Activated naive CD4-positive, alpha-beta T cell (primary cell): ENCODE measurements at places on chromosomes 3 and 15.

DNA sequence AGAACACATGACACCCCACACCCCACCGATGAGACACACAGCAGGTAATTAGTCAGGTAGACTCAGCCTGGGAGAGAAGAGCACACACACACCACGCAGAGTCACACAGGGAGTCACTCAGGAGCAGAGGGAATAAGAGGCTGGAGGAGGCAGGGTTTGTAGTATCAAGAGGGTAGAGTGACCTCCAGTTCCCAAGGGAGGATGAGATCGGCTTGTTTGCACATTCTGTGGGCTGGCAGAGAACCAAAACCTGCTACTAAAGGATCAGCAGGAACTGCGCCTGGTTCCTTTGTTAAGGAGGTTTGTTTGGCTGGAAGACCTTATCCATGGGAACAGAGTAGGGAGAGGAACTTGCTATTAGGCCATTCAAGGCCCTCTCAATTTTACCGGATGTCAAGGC lies 281.4 kb upstream of the SLCO3A1 start:
- DNase-seq: no peak

DNA sequence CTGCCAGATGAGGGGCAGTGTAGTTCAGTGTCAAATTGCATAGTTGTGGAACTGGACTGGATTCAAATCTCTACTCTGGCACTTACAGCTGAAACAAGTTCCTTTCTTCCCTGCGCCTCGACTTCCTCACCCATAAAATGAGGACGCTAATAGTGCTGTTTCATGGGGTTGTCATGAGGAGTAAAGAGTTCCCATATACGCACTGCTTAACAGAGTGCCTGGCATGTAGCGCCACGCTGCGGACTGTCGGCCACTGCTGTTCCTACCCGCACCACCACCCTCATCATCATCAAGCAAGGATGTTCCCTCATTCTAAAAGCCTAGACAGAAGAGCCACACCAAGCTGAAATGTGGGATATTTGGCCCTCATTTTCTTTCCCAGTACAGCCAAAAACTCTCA lies 91.9 kb downstream of the CHDH start:
- no peak for DNase-seq

- no peak for DNase-seq
Measured at GRCh38 chr3:156795890-156796481, 30.2 kb upstream of the LEKR1 start.

DNA sequence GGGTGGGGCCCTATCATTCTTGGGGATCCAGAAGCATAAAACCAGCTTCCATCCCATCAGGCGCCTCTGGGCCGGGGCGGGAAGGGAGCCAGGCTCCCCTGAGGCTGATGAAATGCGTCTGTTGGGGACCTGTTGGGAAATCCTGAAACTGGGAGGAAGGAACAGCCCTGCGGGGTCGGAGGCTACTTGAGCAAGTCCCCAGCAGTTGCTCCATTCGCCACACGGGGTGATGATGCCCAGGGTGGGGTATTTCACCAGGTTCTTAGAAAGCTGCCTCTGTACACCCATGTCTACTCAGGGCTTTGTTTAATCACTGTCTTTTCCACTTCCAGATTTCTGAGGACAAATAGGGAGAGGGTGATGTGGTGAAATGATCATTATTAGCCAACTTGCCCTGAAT lies 25.4 kb upstream of the TSEN2 start:
- no peak for DNase-seq

DNA sequence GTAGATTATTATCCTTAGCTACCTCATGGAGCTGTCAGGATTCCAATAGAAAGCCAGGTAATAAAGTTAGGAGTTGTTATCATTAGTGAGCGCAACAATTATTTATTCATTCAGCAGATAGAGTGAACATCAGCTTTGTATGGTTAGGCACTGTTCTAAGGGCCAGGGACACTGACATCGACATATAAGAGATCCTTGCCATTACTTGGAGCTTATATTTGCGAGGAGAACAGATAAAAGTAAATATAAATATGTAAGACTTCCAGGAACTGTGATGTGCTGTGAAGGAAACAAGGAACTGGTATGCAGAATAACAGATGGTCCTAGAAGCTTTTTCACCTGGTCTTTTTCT lies 473 bp downstream of the LSM3 start:
- DNase-seq: no peak

DNA sequence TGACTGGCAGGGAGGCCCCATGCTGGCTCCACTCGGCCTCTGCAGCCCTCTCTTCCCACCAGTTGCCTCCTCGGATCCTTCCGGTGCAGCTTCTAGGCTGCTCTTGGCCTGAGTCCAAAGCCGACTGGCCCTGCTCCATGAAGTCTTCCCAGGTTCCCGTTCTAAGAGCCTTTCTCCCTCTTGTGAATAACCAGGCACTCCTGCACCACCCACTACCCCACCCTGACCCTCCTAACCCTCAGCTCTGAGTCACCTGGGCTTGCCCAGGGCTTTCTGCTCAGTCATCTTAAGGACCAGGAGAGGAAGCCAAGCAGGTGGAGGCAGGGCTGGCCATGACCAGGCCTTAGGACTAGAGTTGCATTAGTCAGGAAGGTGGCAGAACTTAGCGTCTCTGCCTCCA lies 28.1 kb upstream of the CNBP start:
- no peak for DNase-seq

GRCh38 chr3:18211116-18211515 lies 214.0 kb downstream of the SATB1 start:
- no peak for DNase-seq

GRCh38 chr15:85318732-85319076 lies 61.7 kb upstream of the AKAP13 start:
- DNase-seq: no peak

DNA sequence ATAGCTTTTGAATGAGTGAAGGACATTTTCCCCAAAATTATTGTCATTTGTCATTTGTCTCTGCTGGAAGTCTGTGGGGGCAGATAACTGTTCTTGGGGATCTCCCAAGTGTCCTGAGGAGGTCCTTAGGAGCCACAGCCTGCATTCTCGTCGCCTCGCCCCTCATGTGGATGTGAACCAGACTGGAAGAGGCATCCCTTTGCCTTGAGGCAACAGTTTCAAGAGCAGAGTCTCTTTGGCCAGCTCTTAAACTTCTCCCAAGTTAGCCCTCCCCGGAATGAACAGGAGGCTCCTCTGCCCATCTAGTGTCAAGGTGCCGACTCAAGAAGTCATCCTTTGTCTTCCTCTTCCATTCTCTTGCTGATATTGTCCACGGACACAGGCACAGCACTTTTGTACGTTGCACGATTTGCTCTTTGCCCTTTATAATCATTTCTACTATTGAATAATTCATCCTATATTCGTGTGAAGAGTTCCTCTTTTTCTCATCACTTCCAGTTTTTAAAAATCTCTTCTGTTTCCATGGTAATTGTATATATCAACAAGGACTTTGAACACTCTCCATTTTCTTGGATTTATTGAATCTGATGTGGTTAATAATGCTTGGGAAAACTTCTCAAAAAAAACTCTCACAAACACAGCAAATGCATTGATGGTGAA lies 40.8 kb upstream of the CD47 start:
- DNase-seq: no peak

DNA sequence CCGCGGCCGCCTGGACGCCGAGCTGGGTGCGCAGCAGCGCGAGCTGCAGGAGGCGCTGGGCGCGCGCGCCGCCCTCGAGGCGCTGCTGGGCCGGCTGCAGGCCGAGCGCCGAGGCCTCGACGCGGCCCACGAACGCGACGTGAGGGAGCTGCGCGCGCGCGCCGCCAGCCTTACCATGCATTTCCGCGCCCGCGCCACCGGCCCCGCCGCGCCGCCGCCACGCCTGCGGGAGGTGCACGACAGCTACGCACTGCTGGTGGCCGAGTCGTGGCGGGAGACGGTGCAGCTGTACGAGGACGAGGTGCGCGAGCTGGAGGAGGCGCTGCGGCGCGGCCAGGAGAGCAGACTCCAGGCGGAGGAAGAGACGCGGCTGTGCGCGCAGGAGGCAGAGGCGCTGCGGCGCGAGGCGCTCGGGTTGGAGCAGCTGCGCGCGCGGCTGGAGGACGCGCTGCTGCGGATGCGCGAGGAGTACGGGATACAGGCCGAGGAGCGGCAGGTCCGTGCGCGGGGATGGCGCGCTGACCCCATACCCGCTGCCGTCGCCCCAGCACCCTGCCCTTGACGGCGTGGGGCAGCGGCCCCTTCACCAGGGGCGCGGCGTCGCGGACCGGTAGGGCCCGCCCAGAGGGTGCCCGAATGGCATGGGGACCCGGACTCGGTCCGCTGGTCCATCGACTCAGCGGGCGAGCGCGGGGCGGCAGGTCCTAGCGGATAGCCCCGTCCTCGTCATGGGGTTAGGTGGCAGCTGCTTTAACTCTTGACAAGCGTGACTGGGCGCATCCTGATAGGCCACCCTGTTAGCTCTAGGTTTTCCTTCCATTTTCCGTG lies 848 bp downstream of the SYNM start:
- DNase-seq: no peak

DNA sequence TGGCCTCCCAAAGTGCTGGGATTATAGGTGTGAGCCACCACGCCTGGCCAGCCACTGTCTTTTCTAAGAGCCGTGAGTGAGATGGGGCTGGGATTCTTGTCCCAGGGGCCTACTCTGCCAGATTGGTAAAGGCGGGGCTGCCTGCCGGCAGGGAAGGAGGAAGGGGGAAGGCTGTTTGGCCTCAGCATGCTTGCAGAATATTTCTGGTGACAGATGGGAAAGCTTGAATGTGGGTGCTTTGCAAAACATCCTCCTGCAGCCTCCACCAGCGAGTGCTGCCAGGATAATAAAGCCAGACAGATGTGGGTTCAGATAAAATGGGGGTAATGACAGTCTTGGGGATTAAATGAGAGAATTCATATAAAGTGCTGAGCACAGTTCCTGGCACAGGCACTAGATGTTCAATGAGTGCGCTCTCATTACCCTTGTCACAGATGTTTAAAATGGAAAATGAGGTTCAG lies 19.8 kb upstream of the ACOX2 start:
- DNase-seq: no peak

DNA sequence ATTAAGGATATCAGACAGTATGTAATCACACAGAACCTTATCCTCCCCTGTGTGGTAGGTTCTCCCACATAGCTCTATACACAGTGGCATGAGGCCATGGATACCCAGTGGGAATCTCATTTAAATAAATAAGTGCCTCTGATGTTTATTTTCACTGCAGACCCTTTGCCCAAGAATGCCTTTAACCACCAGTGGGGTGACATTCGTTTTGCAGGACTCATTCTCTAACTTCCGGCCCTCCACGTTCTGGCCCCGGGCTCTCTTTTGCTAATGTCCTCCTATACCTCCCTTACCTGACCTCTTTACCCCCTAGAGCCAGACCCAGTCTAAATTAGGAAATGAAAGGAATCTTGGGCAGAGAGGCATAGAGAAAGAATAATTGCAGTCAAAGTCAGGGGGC lies 8.3 kb downstream of the CCDC80 start:
- no peak for DNase-seq

- no peak for DNase-seq
Measured at GRCh38 chr15:48641416-48641815, 4.1 kb downstream of the FBN1 start.

- no peak for DNase-seq
Measured at GRCh38 chr15:69317392-69317841, 18.7 kb downstream of the PAQR5 start.

- no peak for DNase-seq
Measured at GRCh38 chr15:82933576-82933975, 18.9 kb downstream of the HOMER2 start.

- DNase-seq: no peak
Measured at GRCh38 chr3:128499724-128500275, 6.8 kb upstream of the GATA2 start.
